NCI-H1092 (cell line): ENCODE measurements at places on chromosomes 2 and 18.

- DNase-seq: no peak
These were observed 15.2 kb downstream of the CAPG start for GRCh38 chr2:85394976-85395375.

- DNase-seq: no peak
These were observed 15.3 kb upstream of the FN1 start for GRCh38 chr2:215451012-215451756.

- DNase-seq: no peak
These were observed 76.5 kb upstream of the HAAO start for GRCh38 chr2:42868874-42869273.

DNA sequence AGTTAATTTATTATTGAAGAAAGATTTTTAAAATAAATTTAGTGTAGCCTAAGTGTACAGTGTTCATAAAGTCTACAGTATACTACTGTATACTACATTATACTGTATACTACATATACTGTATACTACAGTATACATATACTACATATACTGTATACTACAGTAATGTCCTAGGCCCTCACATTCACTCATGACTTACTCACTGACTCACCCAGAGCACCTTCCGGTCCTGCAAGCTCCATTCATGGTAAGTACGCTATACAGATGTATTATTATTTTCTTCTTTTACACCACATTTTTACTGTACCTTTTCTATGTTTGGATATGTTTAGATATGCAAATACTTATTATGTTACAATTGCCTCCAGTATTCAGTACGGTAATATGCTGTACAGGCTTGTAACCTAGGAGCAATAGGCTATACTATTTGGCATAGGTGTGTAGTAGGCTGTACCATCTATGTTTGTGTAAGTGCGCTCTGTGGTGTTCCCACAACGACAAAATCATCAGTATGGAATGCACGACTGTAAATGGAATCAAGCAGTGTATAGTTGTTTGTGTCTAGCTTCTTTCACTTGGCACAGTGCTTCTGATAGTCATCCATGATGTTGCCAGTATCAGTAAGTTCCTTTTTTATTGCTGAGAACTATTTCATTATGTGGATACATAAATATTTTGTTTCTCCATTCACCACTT, 245.7 kb downstream of the MTX2 start:
- DNase-seq: no peak

DNA sequence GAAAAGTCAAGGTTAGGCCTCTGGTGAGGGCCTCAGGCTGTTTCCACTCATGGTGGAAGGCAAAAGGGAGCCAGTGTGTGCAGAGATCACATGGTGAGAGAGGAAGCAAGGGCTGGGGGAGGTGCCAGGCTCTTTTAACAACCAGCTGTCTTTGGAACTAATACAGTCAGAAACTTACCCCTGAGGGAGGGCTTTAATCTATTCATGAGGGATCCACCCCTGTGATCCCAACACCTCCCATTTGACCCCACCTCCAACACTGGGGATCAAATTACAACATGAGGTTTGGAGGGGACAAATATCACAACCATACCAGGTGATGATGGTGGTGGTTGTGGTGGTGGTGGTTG, 10.9 kb downstream of the POLI start:
- no peak for DNase-seq

DNA sequence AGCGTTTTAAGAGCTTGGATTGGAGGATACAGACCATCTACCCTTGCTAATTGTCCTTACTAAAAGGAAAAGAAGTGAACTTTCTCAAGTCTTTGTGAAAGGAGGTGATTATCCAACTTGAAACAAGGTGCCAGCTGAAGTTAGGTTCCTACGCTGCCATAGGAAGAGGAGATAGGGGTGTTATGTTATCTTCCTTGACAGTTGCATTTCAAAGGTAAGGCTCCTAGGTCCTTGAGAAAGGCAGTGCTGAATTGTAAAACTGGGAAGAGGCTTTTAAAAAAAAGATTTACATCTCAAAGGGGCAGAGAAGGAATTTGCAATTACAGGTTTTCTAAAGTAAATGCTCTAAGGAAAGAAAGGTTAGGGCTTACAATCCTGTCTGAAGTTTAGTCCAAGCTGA, 810.2 kb upstream of the LRATD1 start:
- DNase-seq: no peak

GRCh38 chr2:158239271-158239670, 137.6 kb downstream of the UPP2 start:
- no peak for DNase-seq

DNA sequence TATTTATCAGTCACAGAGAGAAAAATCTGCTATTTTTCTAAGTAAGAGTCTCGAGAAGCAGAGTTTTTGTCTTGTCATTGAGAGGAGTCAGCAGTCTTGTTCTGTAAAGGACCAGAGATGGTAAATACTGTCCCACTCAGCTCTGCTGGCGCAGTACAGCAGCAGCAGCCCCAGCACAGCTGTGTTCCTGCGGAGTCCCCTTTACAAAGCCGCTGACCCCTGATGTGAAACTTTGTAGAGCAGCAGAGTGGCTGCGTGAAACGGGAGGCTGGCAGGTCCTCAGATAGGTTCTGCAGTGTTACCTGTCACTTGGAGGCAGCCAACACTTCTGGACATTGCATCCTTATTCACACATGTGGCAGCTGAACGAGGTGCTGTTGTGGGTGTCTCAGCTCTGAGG, 45.2 kb downstream of the TMEM185B start:
- DNase-seq: no peak

GRCh38 chr2:206442833-206443734, at the start of gene ADAM23:
Gene ADAM23, plus strand, starts transcription at chr2:206443532. Its CDS starts 335 bp downstream, at chr2:206443867.
- DNase-seq: peak; percentile 51

GRCh38 chr2:70978341-70979179, at the start of gene ANKRD53:
Gene ANKRD53, plus strand, starts transcription at chr2:70978630. Its CDS starts 16 bp downstream, at chr2:70978646.
- DNase-seq: no peak

DNA sequence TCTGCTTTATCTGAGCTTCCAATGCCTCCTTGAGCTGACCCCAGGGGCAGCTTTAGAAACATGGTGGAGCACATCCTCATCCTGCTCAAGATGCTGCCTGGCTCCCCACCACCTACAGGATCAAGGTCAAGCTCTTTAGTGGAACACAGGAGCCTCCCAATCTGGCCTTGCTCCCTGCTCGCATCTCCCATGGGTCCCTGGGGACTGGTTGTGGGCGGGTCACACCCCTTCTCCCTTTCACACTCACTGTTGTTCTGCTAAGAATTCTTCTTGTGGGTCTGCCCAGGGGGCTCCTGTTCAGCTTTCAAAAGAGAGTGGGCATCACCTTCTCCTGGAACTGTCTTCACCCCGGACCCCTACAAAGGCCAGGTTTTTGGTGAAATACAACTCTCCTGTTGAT, 8.4 kb upstream of the NT5DC4 start:
- no peak for DNase-seq

DNA sequence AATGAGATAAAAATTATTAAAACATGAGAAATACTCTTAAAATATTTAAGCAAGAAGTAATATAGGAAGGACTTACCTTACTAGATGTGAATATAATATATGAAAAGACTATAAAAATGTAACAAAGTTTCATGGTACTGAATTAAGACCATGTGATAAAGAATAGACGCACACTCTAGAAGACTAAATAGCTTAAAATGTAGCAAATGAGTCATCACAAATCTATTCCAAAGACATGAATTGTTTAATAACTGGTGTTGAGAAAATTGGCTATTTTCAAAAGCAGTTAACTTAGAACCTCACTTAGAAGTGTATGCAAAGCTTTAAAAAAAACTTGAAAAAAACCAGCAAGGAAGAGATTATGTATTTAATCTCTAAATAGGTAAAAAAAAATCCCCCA, 64.1 kb downstream of the POLE4 start:
- DNase-seq: no peak

DNA sequence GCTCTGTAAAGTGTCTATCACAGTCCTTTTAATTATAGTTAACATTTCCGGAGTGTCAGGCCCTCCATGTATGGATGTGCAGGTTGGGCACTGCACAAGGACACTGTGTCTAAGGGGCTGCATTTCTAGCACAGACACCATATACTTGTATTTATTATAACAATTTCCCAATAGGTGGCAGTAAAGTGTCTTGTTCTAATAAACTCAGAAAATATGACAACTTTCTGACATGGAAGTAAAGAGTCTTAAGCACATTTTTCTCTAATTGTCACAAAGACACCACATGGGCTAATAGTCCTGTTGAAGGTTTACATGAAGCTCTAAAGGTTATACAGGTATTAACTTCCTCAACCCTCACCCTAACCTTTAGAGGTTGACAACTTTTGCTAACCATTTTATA, 156.6 kb downstream of the DYSF start:
- DNase-seq: no peak

- no peak for DNase-seq
These were observed 52.7 kb upstream of the EML4 start for GRCh38 chr2:42116195-42117181.

DNA sequence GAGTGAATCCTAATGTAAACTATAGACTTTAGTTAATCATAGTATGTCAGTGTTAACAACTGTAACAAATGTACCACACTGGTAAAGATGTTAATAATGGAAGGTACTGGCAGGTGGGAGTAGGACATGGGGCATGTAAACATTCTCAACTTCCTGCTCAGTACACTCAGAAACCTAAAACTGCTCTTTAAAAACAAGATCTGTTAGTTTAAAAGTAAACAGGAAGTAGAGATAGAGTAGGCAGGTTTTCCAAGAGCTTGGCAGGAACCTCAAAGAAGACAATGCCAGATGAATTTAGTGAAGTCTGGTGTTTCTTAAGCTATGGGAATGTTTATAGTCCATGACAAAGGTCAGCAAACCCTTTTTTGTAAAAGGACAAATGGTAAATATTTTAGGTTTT, 46.6 kb downstream of the CCDC138 start:
- DNase-seq: no peak

GRCh38 chr2:239230318-239231052, 170.3 kb downstream of the HDAC4 start:
- no peak for DNase-seq

DNA sequence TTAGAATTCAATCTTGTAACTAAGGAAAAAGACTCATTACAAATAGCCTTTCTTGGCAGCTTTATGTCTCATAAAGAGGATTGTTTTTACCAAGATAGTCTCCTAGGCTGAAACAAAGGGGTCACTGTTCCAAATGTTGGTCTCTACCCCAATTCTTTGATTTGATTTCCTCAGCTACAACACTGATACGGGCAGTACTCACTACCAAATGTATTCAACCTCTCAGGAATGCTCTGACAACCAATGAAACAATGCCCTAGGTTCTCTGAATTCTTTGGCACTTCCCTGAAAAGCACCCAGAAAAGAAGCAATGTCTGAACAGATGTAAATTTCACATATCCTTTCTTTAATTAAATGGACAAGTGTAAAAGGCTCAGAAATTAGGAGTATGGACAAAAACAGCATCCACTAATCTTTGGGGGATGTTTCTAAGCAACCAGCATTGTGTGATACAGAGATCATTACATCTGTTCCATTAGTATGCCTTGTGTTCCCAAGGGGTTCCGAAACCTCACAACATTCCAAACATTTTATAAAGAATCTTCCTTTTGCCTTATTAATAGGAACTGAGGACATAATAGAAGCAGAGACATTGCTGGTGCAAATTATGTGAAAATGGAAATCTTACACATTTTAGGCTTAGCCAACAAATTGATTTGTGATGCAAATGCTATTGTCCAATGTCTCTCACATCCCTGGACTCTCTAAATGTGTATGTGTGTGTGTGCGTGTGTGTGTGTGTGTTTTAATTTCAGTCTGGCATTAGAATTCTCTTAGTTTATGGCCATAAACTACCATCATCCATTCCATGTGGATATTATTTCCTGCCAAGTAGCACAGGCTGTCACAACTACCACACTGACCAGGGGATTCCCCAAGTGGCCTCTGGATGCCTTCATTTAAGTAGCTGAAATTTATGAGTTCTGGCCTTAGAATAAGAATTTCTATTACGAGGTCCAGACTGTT, 276.0 kb downstream of the MTX2 start:
- no peak for DNase-seq

GRCh38 chr2:215966951-215967350, 46.4 kb downstream of the MREG start:
- no peak for DNase-seq

DNA sequence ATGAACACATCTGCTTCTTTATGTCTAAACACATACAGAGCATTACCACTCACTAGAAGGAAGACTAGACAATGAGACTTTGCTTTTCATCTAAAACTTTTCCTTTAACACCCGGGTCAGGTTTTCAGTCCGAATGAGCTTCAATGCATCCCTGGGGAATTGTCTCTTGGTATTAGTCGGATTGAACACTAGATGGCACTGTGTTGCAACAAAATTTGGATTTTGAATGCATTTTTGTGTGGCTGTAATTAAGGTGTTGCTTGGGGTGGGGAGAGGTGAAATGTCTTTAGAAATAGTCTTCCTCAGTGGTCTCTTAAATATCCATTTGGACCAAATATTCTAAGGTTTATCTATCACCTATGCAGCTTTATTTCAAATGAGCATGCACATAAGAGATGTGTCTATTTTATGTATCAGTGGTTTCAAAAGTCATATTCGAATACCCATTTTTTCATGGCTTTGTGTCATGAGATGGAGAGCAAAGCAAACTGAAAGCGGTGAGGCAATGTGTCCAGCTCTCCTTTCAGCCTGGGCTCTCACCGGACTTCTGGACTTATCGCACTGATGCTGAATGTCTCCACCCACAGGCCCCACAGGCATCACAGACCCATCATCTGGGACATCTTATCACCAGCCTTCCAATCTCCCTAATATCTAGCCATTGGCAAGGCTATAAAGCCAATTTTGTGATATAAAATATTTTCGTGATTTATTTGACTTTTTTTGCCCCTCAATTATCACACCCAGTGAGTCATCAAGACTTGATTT, 510.3 kb downstream of the RNF144A start:
- peak; percentile 52 for DNase-seq

- no peak for DNase-seq
These were observed 189.4 kb upstream of the CWC22 start for GRCh38 chr2:180196419-180196977.

DNA sequence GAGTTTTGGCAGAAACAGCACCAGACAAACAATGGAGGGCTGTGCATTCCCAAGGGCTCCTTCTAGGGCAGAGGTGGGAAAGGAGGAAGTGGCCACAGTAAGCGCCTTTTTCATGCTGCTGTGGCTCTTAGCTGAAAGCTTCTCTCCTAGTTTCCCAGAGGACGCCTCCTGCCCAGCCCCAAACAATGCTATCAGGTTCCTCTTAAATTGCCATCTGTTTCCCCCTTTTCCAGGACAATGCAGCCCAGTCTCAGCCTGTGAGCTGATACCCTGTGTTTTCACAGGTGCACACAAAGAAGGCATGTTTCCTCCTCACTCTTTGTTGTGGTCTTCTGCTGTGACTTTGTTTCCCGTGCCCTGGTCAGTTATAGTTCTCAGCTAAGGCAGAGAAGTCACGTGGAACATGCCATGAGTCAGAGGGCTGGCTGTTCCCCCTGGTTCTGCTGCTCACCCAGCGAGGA, 5.4 kb upstream of the FAM124B start:
- DNase-seq: no peak

DNA sequence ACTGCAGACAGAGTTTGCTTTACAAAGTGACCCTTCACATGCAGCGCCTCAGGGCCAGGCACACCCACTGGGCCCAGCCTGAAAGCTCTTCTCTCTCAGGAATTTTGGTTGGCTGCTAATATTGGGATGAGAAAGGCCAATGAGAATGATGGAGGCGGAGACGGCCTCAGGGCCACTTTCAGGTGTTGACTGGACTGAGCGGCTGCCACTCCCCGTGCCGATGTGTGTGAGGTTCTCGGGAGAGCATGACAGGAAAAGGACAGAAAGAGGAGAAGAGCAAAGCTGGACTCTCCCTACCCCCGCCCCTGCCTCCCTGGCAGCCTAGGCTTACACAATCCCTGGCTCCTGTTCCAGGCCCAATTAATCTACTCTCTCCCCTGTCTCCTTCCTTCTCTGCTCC, 155.7 kb downstream of the CELF4 start:
- no peak for DNase-seq

- no peak for DNase-seq
These were observed 119.7 kb upstream of the NFATC1 start for GRCh38 chr18:79275992-79276391.
